NCI-H526 treated with DMSO at 0.1 percent for 48 hours (cell line): ENCODE measurements at places on chromosomes 2 and 18.

DNA sequence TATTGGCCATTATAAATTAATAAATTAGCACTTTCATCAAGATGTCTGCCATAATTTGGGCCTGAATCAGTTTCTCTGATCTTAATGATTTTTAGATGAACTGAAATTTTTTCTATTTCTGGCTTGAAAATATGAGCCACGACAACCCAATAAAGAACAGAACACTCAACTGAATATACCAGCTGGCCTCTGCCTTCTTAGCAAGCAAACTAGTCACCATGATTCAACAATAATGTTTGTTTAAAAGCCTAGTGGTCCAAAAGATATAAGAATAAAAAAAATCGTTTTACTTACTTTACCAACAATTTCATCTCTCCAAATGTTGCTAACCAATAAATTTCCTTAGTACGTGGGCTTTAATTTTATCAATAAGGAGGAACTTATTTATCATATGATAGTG is 66.7 kb upstream of the TTN start:
- DNase-seq = no peak

DNA sequence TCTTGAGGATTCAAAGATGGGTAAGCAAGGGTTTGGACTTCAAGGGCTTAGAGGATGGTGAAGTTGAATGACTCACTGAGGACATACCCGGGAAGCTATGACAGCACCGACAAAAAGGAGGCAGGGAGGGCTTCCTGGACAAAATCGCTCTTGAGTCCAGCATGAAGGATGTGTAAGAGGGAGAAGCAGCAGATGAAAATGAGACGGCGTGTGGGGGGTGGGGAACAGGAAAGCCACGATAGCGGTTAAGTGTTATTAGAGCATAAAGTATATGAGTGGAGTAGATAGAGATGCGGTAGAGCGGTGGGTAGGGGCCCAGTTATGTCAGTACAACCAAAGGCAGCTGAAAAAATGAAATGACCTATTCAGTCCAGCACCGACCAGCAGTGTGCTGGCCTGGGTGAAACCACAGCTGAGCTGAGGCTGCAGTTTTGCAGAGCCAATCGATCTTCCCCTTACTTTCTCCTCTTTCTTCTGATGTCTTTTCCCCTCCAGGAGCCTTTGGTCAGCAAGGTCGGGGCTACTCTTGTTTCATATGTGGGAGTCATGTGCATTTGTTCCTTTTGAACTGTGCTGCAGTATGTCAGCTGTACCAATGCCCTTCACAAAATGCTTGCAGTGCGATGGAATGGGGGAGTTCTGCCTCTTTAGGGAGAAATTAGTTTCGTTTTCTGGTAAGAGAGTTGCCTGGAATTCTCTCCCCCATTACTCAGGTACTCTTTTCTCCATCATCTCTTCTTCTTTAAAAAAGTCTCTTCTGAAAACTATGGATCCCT is 2.0 kb upstream of the THUMPD2 start:
- no peak for DNase-seq

DNA sequence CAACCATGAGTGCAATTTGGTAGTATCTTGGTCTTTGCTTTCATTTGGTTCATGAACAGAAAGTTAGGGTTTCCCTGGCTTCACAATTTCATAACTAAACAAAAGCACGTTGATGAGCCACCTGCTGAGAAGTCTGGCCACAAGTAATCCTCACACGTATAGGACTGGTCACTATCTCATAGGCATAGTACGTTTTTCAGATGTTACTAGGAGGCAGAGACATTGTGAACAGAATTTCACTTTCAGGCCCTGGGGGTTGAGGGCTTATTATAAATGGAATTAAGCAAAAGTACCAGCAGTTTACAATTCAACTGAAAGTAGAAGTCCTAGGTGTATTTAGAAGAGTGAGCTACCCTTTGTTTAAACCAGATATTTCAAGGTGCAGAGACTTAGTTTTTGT is 277.1 kb downstream of the ALPK2 start:
- no peak for DNase-seq

GRCh38 chr2:241211276-241211675 is 22.8 kb downstream of the ANO7 start:
- DNase-seq = no peak

DNA sequence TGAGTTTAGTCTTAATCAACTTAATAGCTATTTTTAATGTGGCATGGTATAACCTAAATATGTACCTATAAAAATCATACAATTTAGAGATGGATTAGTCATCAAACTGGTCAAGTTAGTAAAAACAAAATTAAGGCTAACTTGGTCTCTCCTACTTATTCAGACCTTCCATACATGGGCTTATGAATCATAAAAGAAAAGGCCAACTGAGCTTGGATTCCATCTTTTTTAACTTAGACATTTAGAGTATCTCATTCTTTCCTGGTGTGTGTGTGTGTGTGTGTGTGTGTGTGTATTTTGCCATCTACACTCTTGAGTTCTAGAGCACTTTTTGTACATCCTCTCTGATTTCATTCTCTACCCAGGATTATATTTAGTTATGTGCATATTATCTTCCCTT is 637.5 kb downstream of the PLCL1 start:
- no peak for DNase-seq

DNA sequence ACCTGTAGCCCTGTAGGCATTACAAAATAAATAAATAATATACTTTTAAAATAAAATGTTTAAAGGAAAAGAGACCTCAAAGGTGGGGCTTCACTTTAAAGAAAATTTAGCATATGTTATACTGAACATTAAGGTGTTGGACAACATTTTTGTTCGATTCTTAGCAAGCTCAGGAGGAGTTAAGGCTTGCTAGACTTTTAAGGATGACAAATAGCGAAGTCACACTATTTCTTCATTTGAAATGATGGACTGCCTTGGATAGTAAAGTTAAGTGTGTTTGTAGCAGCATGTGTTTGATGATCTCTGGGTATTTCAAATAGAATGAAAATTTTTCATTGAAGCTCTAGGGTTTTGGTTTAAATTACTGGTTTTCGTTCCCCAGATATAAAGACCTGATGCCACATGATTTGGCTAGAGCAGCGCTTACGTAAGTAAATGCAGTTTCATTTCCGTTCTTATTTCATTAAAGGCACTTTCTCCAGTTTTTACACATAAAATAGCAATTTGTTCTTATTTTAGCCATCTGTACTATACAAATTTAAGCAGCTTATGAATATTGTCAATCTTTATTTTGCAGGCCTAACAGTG is 24.9 kb downstream of the HADHB start:
- DNase-seq = no peak

GRCh38 chr2:230908092-230908594 is 16.9 kb downstream of the GPR55 start:
- DNase-seq = peak; percentile 61

DNA sequence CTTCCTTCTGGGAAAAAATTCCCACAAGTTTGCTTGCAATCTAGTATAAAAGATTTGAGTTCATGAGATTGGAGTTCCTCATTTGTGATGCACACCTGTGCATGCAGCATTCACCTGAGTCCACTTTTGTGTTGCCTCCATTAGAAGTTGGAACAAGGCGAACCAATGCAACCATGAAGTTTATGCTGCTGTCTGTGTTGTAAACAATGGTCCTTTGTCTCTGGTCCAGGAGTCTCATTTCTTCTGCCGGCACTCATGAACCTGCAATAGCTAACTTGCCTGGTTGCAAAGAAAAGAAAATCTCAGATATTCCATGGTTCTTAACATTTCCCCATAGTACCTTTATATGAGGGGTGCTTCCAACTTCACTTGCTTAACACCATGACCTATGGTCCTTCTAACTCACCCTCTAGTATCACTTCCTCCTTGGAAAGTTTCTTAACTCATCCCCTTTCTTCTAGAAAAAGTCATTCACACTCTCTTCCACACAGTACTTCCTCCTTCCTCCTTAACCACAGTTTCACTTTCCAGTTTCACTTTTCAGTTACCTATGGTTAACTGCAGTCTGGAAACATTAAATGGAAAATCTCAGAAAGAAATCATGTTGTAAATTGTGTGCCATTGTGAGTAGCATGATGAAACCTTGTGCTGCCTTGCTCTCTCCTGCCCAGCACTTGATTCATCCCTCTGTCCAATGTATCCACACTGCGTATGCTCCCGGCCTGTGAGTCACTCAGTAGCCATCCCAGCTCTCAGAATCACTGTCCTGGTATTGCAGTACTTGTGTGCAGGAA is 128.8 kb upstream of the TRIB2 start:
- no peak for DNase-seq

DNA sequence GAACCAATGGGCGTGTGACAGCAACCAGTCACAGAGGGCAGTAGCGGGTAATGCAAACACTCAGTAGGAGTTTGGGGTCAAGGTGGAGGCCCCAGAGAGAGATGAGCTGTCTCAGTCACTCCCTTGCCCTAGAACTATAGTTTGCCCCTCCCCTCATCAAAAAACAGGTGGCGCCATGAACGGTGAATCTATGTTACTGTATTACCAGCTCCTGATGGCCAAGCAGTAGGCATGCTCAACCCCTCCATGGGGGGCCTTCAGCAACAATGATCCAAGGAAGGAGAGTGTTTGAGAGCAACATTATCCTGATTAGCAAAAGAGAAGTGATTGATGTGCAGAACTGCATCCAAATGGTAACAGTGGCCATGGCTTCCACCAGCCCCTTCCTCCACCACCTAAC is 30.4 kb downstream of the TRABD2A start:
- DNase-seq = no peak

DNA sequence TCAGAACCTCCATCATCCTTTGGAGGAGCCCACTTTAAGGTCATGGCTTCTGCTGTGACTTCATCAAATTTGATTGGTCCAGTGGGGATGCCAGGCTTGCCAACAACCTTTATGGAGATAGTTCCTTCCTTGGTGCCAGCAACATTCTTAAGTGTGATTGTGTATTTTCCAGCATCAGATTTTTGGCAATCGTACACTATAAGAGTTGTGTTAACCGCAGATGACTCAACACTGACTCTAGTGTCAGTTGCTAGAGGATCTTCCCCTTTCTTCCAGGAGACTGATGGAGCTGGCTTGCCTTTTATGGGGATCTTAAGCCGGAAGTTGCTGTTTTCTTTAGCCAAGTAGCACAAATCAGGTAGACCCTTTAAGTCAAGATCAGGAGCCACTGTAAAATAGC is 98.7 kb downstream of the PLEKHA3 start:
- DNase-seq = no peak

DNA sequence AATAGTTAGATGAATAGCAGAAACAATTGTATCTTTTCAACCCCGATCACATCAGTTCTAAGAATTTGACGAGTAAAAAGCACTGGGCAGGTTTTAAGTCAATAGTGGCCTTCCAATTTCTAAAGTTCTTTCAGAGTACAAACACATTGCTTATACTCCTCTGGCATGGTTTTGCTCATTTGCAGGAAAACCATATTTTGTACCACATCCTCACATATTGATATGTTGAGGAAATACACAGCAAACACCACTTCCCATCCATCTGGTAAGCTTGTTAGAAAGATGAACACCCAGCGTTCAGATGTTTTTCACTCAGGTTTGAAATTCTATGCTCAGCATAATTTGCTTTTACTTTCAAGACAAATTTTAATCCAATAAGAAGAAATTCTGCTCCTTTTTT is 344.6 kb upstream of the ACVR2A start:
- no peak for DNase-seq

- peak; percentile 33 for DNase-seq
Measured at GRCh38 chr18:76554547-76555222, 59.6 kb upstream of the ZNF516 start.

DNA sequence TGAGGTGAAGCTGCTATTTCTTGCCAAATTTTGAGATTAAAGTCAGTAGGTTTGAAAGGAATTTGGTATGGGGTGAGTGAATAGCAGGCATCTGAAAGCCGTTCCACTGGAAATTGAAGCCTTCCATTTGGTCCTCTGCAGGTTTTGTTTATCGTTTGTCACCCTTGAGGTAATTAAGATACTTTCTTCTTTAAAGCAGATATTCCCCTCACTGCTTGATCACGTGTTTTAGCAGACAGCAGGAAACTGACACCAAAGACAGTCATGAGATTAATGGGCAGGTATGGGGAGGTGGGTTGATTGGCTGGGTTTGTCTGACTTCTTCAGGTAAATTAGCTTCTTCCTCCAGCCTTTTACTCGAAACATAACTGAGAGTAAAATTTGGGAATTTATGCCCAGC is 10.7 kb downstream of the LPIN1 start:
- no peak for DNase-seq

- DNase-seq = no peak
Measured at GRCh38 chr2:130328710-130329109, 14.0 kb upstream of the IMP4 start.

- DNase-seq = no peak
Measured at GRCh38 chr2:216130346-216130971, 21.3 kb downstream of the XRCC5 start.

DNA sequence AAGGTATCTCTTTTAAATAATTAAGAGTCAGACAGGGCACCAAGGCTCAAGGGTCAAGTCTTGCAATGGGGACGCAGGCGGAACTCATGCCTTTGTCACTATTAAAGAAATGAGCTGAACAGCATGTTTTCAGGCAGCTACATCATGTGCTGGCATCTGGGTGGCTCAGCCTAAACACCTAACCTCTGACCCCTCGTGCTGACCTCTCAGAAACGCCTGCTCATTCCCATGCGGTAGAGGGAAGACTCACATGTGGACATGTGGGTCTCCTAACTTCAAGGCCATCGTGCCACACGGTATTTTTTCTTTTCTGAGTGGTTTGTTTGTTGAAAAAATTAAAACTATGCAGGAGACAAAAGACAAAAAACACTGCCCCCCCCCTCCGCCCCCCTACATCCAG is 31.3 kb downstream of the CYP27C1 start:
- DNase-seq = no peak

DNA sequence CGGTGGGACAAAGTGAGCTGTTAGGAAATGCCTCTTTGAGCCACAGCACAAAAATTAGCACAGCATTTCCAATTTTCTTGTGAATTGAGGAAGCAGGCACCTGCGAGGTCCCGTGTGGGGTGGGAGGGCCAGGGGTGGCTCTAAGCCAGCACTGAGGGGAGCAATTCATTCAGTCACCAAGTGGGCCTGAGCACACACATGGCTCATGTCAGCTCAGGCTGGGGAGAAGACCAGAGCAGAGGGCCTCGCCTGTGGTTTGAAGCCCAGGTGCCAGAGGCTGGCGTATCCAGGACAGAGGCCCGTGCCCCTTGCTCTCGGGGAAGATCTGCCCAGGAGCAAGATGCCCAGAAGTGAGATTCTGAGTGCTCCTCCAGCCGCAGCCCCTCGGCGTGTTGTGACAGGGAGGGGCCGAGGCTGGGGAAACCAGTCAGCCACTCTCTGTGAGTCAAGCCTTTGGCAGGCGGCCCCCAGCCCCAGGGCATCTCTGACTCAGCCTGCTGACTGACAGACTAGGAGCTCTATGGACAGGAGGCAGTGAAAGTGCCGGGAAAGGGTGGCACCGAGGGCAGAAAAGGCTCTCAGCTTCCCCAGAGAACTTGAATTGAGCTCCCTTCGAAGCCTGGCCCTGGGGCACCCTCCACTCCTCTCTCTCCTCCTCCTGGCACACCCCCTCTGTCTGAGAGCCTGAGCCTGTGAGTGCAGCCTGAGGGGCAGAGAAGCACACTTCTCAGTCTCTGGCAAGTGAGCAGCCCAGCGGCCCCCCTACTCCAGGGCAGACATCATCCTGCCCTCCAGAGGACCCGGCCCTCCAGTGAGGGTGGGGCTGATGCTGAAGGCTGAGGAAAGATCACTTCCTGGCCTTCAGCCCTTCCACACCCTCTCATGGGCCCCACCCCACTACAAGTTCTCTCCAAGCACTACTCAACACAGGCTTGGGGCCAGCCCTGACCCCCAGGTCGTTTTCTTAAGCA is 32.3 kb downstream of the CYP26B1 start:
- no peak for DNase-seq

- no peak for DNase-seq
Measured at GRCh38 chr2:210252699-210253606, 27.7 kb upstream of the ACADL start.

- DNase-seq = no peak
Measured at GRCh38 chr2:229514273-229514895, 200.0 kb downstream of the DNER start.
